ENCODE measurements at places on chromosomes 3 and 15. TPM values are rescaled to one million over a fixed set of nuclear protein-coding genes. Genes with fewer than 3 reads are reported as not detected.

- no peaks in the 10 kb centered on the region for H3K4me1 ChIP-seq
- DNase-seq, result no peak
- H3K27me3 ChIP-seq, result no peaks in the 10 kb centered on the region
- H3K36me3 ChIP-seq, result no peaks in the 10 kb centered on the region
- no peak overlapping the region for H3K27ac ChIP-seq
- H3K4me3 ChIP-seq, result no peak overlapping the region
Observed at GRCh38 chr15:90836296-90836871, 32.0 kb upstream of the FURIN start.

Gene DPPA2
- not detected for total RNA-seq

- H3K4me1 ChIP-seq, result no peaks in the 10 kb centered on the region
- H3K27me3 ChIP-seq, result no peaks in the 10 kb centered on the region
- no peaks in the 10 kb centered on the region for H3K36me3 ChIP-seq
- H3K4me3 ChIP-seq, result no peak overlapping the region
- H3K27ac ChIP-seq, result no peak overlapping the region
Observed at GRCh38 chr3:133246119-133246518, 153.7 kb upstream of the BFSP2 start.

Gene CAMKV
- 0.22 TPM for total RNA-seq

DNA sequence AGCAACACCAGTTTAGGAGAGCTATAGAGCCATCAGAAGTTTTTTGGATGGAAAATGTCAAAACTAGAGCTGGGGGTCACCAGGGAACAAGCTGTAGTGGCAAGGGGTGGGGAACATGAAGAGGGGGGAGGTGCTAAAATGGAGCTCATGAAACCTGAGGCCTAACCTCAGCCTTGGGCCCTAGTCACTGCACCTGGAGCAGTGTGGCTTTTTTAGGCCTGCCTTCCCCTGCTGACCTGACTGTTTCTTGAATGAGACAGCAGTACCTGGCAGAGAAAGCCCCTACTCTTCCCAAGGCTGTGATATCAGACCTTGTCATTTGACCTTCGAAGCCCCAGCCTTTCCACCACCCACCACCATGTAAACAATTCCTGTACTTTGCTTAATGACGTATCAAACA lies 383.5 kb downstream of the EPHB1 start:
- no peak for DNase-seq
- H3K4me3 ChIP-seq, result no peak overlapping the region
- no peaks in the 10 kb centered on the region for H3K4me1 ChIP-seq
- no peaks in the 10 kb centered on the region for H3K36me3 ChIP-seq

DNA sequence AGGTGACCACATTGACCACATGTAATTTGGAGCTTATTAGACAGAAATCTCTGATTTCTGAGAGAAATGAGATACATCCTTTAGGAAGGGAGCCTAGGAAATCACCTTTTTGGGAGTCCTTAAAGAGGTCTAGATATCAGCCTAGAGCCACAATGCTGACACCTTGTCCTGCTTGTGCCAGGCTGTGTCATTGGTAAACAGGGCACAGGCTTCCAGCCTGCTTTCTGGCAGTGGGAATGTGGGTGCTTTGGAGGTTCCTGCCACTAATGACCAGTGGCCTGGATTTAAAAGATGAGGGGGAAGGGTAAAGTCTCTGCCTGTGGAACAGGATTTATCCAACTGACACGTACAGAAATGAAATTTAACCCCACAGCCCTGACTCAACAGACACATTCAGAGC lies 169.8 kb upstream of the KBTBD8 start:
- H3K27me3 ChIP-seq, result no peaks in the 10 kb centered on the region
- no peak overlapping the region for H3K4me3 ChIP-seq
- H3K4me1 ChIP-seq, result no peaks in the 10 kb centered on the region
- no peak overlapping the region for H3K27ac ChIP-seq
- DNase-seq, result no peak

Gene GOLGA8G
- total RNA-seq, result not detected

GRCh38 chr3:168080499-168081170 lies 15.1 kb downstream of the GOLIM4 start:
- H3K36me3 ChIP-seq, result no peaks in the 10 kb centered on the region
- no peaks in the 10 kb centered on the region for H3K27me3 ChIP-seq
- no peaks in the 10 kb centered on the region for H3K4me1 ChIP-seq

Gene SLC2A2
- under 0.01 TPM for total RNA-seq

Gene KNG1
- total RNA-seq, result 0.13 TPM

Gene ANKRD63
- total RNA-seq, result 0.22 TPM

Gene ARHGEF26
- 13.3 TPM for total RNA-seq

GRCh38 chr3:14680716-14681115 lies 5.8 kb downstream of the C3orf20 start:
- H3K4me3 ChIP-seq, result no peak overlapping the region
- no peaks in the 10 kb centered on the region for H3K4me1 ChIP-seq
- H3K27ac ChIP-seq, result no peak overlapping the region
- DNase-seq, result no peak

DNA sequence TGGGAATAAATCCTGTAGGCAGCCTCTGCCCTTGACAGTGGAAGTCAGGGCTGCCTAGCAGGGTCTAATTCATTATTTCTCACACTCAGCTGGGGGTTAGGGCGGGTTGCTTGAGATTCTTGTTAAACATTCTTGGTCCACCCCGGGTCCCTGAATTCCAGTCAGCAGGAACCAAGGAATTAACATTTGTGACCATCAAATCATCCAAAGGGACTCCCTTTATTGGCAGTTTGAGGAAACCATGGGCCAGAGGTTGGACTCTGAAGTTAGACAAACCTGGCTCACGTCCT lies 122.8 kb downstream of the EEFSEC start:
- H3K4me1 ChIP-seq, result peaks cover 58% of the 10 kb centered on the region
- DNase-seq, result no peak
- peaks cover 3% of the 10 kb centered on the region for H3K36me3 ChIP-seq
- H3K27me3 ChIP-seq, result no peaks in the 10 kb centered on the region
- H3K4me3 ChIP-seq, result no peak overlapping the region

- H3K4me1 ChIP-seq, result peaks cover 44% of the 10 kb centered on the region
- peak overlapping the region; percentile 81 for H3K4me3 ChIP-seq
- peaks cover 3% of the 10 kb centered on the region for H3K36me3 ChIP-seq
- peak overlapping the region; percentile 92 for H3K27ac ChIP-seq
Observed at GRCh38 chr3:38454178-38454883, 641 bp downstream of the ACVR2B start.

DNA sequence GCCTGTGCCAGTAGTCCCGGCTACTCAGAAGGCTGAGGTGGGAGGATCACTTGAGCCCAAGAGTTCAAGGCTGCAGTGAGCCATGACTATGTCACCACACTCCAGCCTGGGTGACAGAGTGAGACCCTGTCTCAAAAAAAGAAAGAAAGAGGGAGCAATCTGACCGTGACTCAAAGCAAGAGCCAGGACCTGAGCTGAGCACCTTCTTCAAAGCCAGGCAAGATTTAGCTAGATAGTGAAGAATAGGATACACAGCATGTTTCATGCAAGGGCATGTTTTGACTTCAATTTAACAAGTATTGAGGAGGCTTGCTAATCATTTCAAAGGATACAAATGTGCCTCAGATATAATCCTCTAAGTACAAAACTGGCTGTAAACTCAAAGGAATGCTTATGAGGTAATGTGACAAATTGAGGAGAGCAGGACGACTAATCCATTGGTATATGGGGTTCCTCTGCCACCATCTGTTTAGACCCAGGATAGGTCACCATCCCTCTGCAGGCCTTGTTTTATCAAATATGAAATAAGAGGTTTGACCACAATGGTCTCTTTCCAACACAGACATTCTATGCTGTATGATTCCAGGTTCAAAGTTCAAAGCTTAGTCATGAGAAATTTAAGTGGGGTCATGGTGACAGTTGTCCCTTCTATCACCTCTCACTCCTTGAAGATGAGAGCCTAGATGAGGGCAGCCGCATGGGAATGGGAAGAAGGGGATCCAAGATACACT lies 33.2 kb downstream of the RAB27A start:
- H3K4me1 ChIP-seq, result no peaks in the 10 kb centered on the region
- DNase-seq, result no peak
- no peak overlapping the region for H3K4me3 ChIP-seq
- no peaks in the 10 kb centered on the region for H3K36me3 ChIP-seq

Gene TNNC1
- 608 TPM for total RNA-seq

Gene MAPKBP1
- total RNA-seq, result 14.4 TPM

Gene ARGFX
- not detected for total RNA-seq

DNA sequence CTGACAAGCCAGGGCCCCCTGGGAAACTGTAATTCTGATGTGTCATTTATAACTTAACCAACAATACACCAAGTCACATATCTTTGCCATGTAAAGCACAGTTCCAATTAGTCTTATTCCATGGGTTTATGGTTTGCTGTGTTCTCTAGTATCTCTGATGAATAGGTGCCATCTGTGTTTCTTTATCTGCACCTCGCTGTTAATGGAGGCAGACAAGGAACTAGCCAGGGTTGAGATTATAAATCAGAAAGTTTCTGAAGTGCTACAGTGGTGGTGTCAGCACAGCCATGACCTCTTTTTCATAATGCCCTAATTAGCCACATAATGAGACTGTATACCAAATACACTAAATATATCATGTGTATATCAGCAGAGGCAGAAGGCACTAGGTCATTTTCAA lies 866.4 kb downstream of the PLOD2 start:
- no peaks in the 10 kb centered on the region for H3K36me3 ChIP-seq
- H3K27ac ChIP-seq, result no peak overlapping the region
- no peak for DNase-seq
- no peak overlapping the region for H3K4me3 ChIP-seq
- H3K27me3 ChIP-seq, result no peaks in the 10 kb centered on the region
- no peaks in the 10 kb centered on the region for H3K4me1 ChIP-seq

GRCh38 chr3:2589336-2589969 lies 490.8 kb downstream of the CNTN4 start:
- H3K4me1 ChIP-seq, result no peaks in the 10 kb centered on the region
- no peak for DNase-seq
- no peaks in the 10 kb centered on the region for H3K27me3 ChIP-seq
- no peak overlapping the region for H3K27ac ChIP-seq

DNA sequence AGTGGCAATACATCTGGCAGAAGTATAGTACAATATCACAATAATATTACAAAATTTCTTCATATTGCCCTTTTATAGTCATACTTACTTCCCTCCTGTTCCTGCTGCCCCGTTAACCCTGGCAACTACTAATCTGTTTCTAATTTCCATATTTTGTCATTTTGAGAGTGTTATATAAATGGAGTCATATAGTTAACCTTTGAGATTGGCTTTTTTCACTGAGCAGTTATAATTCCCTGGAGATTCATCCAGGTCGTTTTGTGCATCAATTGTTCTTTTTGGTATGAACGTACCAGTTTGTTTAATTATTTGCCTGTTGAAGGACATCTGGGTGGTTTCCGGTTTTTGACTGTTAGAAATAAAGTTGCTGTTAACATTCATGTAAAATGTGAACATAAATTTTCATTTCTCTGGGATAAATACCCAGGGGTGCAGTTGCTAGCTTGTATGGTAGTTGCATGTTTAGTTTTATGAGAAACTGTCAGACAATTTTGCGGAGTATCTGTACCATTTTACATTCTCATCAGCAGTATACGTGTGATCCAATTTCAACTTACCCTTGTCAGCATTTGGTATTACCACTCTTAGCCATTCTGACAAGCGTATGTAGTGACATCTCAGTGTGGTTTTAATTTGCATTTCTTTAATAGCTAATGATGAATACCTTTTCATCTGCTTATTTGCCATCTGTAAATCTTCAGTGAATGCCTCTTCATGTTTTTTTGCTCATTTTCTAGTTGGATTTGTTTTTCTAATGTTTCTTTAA lies 32.2 kb upstream of the IL20RB start:
- no peak overlapping the region for H3K27ac ChIP-seq
- no peak overlapping the region for H3K4me3 ChIP-seq
- DNase-seq, result no peak
- H3K36me3 ChIP-seq, result peaks cover 9% of the 10 kb centered on the region
- H3K27me3 ChIP-seq, result no peaks in the 10 kb centered on the region
- no peaks in the 10 kb centered on the region for H3K4me1 ChIP-seq

- H3K27ac ChIP-seq, result peak overlapping the region; percentile 51
- peak; percentile 66 for DNase-seq
- peaks cover 5% of the 10 kb centered on the region for H3K4me1 ChIP-seq
- peaks cover 2% of the 10 kb centered on the region for H3K27me3 ChIP-seq
Observed at GRCh38 chr3:39433642-39434041, 27.1 kb downstream of the RPSA start.

DNA sequence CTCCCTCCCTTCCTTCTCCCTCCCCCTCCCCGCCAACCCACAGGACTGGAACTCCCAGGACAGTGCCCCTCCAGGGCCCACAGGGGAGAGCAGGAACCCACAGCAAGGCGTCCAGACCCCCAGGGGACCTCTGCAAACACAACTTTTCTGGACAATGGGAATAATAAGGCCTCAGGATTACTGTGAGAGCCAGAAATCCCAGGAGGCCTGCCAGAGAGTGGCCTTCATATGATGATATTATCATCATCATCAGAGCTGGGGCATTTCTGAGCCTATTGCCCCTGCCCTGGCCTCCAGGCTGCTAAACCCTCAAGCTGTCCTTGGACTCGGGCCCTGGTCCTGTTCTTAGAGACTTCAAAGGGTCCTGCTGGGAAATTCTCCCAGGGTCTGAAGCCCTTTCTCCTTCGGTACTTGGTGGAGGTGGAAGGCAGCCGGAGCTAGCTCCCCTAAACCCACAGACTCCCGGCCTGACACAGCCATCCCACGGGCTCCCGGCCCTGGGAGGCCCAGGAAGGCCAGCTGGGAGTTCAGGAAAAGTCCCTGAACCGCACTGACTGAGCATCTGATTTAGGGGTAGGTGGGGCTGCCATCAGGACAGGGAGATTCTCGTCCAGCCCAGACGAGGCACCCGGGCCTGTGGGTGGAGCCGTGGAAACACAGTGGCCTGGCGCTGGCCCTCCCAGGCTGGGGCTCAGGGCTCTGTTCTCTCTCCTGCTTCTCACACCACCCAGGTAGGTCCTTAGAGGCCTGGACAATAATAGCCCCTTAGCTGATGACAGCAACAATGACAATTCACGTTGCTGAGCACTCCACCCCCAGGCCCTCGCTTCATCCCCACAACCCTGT lies 4.9 kb downstream of the CALML4 start:
- H3K4me3 ChIP-seq, result no peak overlapping the region
- no peak for DNase-seq
- H3K27me3 ChIP-seq, result no peaks in the 10 kb centered on the region
- peaks cover 42% of the 10 kb centered on the region for H3K4me1 ChIP-seq
- H3K36me3 ChIP-seq, result no peaks in the 10 kb centered on the region
- H3K27ac ChIP-seq, result no peak overlapping the region

Gene ARNT2
- total RNA-seq, result 4.9 TPM

GRCh38 chr15:63505842-63506222 lies 1.4 kb downstream of the USP3 start:
- H3K4me1 ChIP-seq, result peaks cover 39% of the 10 kb centered on the region
- peak overlapping the region; percentile 89 for H3K4me3 ChIP-seq
- no peaks in the 10 kb centered on the region for H3K27me3 ChIP-seq
- peak overlapping the region; percentile 96 for H3K27ac ChIP-seq
- no peaks in the 10 kb centered on the region for H3K36me3 ChIP-seq
- DNase-seq, result no peak
